ENCODE measurements at places on chromosomes 4 and X. TPM values are rescaled to one million over a fixed set of nuclear protein-coding genes. Genes with fewer than 3 reads are reported as not detected.

GRCh38 chr4:6087669-6088341 is 69.6 kb upstream of the C4orf50 start:
- H3K4me1 ChIP-seq: no peaks in the 10 kb centered on the region
- H3K36me3 ChIP-seq: no peaks in the 10 kb centered on the region
- H3K27me3 ChIP-seq: no peaks in the 10 kb centered on the region
- no peak for DNase-seq
- no peak overlapping the region for H3K4me3 ChIP-seq

DNA sequence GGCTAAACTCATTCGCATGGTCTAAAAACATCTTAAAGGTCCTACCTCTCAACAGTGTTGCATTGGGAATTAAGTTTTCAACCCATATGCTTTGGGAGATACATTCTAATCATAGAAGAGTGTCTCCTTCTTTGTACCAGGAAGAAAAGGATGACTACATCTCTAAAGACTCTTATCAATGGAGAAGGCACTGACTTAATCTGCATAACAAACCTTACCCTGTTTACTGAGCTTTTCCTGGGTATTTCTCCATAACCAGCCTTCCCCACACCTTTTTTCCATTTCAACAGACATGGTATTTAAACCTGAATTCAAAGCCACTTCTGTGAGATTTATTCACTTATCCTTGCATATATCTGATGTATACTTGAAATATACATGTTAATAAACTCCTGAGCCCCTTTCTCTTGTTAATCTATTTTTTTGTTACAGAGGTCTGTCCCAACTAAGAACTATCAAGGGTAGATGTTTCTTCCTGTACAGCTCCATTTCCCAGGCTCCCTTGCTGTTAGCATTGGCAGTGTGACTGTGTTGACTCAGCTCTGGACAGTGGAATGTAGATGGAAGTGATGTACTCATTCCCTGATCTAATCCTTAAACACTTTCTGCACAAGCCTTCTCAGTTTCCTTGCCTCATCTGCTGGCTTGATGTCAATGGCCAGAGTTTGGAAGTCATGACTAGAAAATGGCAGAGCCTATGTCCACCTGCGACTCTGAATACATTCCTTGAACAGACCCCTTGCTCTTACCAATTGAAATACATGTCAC is 148.9 kb upstream of the CPEB2 start:
- H3K4me1 ChIP-seq: no peaks in the 10 kb centered on the region
- H3K27me3 ChIP-seq: no peaks in the 10 kb centered on the region
- H3K36me3 ChIP-seq: no peaks in the 10 kb centered on the region
- DNase-seq: no peak

MAGEB1 gene
- total RNA-seq: not detected

- peaks cover 5% of the 10 kb centered on the region for H3K36me3 ChIP-seq
- H3K27me3 ChIP-seq: no peaks in the 10 kb centered on the region
- H3K4me1 ChIP-seq: peaks cover 5% of the 10 kb centered on the region
- DNase-seq: no peak
Measured at GRCh38 chr4:122334828-122335227, 44.0 kb upstream of the ADAD1 start.

- no peak for DNase-seq
- H3K4me1 ChIP-seq: no peaks in the 10 kb centered on the region
- H3K36me3 ChIP-seq: no peaks in the 10 kb centered on the region
- H3K4me3 ChIP-seq: no peak overlapping the region
- no peaks in the 10 kb centered on the region for H3K27me3 ChIP-seq
Measured at GRCh38 chr4:179196511-179196910, 1754.3 kb upstream of the AGA start.

GRCh38 chr4:137531986-137532868 is at the start of gene PCDH18:
TSS of gene PCDH18 (minus strand) at chr4:137532494. CDS start at chr4:137532088, 406 bp downstream.
- peak within 1 kb of the TSS; percentile 57 for H3K27ac ChIP-seq
- peaks cover 4% of the 10 kb centered on the region for H3K4me1 ChIP-seq
- no peaks in the 10 kb centered on the region for H3K27me3 ChIP-seq

- H3K27ac ChIP-seq: no peak overlapping the region
- H3K4me1 ChIP-seq: no peaks in the 10 kb centered on the region
- no peaks in the 10 kb centered on the region for H3K27me3 ChIP-seq
- DNase-seq: no peak
- H3K36me3 ChIP-seq: no peaks in the 10 kb centered on the region
Measured at GRCh38 chr4:100009490-100009889, 59.4 kb upstream of the H2AZ1 start.
